ENCODE measurements at places on chromosomes 2 and 18. TPM values are rescaled to one million over a fixed set of nuclear protein-coding genes. Genes with fewer than 3 reads are reported as not detected.

IL1RL2 gene
- 2.6 TPM for total RNA-seq

B3GNT7 gene
- total RNA-seq: 10.7 TPM

ZNF385B gene
- total RNA-seq: 0.69 TPM

- no peak for DNase-seq
These were observed 511 bp upstream of the TP53I3 start for GRCh38 chr2:24085200-24085489.

DNA sequence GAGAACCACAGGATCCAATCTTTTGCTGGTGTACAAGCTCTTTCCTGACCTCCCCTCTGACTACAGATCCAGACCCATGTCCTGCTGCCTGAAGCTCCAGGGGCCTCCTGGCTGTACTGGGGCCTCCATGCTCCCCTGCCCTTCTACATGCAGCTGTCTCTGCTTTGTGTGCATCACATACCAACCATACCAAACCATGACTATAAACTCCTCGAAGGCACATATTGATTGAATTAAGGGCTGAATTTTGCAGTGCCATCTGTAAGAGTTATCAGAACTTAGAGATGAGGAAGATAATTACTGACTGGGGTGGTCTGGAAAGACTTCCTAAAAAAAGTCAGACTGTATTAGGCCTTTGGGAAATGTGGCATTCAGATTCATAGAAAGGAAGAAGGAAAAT is 139.9 kb upstream of the CXCR4 start:
- DNase-seq: no peak

DNA sequence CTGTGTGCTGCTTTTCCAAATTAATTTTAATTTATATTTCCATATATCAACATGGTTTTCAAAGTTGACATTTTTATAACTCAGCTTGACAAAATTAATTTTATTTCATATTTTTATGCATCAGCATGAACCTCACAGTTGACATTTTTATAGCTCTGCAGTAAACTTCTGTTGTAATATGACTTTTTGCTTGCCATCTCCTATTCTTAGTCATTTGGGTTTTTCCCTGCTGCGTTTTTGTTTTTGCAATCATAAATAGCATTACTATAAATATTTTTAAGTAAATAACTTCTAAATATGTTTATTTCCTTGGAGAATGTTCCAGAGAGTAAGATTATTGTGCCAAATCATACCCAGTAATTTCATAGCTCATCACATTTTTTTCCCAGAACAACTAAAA is 21.0 kb upstream of the L3MBTL4 start:
- no peak for DNase-seq

DNA sequence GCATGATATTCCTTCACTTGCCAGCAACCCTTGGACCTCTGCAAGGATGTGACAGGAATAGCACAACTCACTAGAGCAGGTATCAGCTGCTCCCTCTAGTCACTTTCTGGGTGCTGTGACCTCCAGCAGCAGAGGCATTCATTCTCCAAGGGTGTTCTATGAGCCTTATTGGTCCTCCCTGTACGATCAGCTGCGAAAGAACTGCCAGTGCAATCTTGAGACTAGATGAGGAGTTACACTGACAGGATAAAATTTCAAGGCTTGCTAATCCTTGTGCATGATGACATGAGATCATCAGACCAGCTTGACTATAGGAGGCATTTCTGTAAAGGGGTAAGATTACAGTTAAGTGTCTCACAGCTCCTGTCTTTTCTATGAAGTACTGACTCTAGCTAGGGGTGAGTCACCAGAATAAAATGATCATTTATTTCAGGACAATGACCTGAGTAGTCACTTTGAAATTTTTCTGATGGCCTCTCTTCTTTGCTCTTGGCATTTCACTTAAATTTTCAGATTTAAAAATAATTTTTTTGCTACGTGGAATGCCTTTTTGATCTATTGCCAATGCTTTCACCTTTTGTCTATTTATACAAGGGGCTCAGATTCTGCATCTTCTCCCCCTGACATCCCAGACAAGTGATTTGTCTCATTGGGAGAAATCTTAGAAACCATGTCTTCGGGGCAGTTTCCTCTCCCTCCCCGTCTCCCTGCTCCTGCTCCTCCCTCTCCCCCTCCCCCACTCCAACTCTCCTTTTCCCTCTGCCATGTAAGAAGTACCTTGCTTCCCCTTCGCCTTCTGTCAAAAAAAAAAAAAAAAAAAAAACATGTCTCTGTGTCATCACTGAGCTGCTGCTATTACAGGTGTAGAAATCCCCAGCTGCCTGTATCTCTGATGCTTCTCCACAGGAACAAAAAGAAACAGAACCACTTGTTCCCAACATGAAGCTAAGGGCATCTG is 49.2 kb upstream of the FRZB start:
- DNase-seq: peak; percentile 37
